ENCODE measurements at places on chromosomes 1 and 21. TPM values are rescaled to one million over a fixed set of nuclear protein-coding genes. Genes with fewer than 3 reads are reported as not detected.
A peak's percentile ranks its signal among the peaks of the same experiment; 100 is the strongest.

SERTAD4 gene
- 4.2 TPM for total RNA-seq

GRCh38 chr1:203442821-203443220 is 32.8 kb upstream of the PRELP start:
- DNase-seq: peak; percentile 85

DNA sequence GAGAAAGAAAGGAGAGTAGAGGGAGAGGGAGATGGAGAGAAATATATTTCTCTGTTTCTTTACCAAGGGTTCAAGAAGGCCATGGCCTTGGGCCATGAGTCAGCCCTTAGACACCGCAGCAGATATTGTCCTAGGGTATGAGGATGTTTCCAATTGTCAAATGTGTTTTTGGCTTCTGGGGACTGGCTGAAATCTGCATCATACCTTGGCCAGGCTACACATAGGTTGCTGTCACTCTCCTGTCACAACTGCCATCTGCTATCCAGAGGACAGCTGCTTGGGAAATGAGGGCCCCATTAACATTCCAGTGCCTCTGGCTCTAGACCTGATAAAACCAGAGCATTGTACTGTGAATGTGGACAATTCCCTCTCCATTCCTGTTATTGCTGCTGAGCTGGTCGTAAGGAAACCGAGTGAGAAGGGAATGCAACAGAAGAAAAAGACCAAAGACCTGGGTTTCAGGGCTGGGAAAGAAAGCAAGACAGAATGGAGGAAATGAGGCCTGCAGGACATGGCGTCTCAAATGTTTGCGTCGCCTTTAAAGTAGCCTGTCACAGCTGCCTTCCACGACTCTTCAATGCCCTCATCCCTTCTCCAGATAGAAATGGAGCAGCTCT is 8.8 kb upstream of the PIGC start:
- DNase-seq: no peak

ABCG1 gene
- total RNA-seq: 7.9 TPM

GRCh38 chr1:192654591-192655251 is 18.8 kb downstream of the RGS13 start:
- no peak for DNase-seq

DNA sequence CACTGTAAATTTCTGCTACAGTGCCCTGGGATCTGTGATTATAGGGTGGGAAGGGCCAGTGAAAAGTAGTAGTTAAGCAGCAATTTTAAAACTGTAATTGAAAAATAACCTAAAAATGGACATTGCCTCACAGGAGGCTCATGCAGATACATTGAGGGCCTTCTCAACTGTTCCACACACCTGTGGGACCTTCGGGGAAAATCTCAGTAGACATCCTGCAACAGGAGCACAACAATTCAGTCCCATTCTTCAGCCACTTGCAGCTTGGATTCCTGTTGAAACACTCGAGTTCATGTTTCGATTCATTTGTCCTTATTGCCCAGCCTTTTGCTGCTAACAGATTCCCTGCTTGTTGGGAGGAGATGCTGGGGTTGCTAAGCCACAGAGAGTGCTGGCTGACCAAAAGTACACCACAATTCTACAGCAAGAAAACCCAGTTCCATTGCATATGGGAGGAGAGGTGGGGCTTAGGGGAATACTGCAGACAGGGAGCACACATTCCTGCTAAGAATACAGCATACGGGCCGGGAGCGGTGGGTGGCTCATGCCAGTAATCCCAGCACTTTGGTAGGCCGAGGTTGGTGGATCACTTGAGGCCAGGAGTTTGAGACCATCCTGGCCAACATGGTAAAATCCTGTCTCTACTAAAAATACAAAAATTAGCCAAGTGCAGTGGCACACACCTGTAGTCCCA is 4.5 kb downstream of the TMCC2 start:
- DNase-seq: no peak
